ENCODE measurements at places on chromosomes 12 and 14.

- peak; percentile 54 for DNase-seq
- H3K27ac ChIP-seq, result no peak overlapping the region
- H3K27me3 ChIP-seq, result peaks cover under 1% of the 10 kb centered on the region
- no peaks in the 10 kb centered on the region for H3K4me1 ChIP-seq
These were observed 16.7 kb upstream of the CD163L1 start for GRCh38 chr12:7460375-7461259.

DNA sequence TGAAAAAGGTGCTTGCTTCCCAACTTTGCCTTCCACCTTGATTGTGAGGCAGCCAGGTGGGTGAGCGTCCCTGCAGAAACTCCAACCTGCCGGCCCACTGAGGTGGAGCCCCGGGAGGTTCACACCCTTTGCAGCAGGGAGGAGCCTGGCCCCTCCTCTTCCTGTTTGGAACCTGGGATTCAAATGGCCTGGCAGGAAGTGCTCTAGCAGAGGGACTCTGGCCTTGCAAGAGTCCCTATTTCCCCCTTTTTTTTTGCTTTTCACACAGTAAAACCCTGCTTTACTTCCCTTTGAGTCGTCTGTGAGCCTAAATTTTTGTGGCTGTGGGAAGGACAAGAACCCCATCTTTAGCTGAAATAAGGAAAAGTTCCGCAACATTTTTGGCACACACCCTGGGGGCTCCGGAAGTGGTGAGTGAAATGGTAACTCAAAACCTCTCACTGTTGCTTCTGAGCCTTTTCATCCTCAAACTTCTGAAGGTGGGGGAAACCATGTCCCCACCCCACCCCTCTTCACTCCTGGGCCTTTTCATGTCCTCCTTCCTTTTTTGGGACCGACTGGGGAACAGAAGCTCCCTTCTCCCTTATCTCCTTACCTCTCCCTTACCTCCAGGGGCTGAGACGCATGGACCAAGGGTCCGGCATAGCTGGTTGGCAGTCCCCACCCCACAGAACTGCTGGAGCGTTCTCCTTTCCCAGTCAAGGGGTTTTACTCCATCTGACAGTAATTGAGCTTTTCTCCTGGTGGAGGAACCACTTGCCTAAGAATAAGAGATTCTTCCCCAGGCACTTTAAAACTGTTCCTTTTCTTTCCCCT, 102.0 kb downstream of the KCNMB4 start:
- no peak for DNase-seq
- peaks cover 7% of the 10 kb centered on the region for H3K36me3 ChIP-seq
- H3K27ac ChIP-seq, result no peak overlapping the region
- no peaks in the 10 kb centered on the region for H3K4me1 ChIP-seq
- no peaks in the 10 kb centered on the region for H3K27me3 ChIP-seq
- H3K4me3 ChIP-seq, result no peak overlapping the region

DNA sequence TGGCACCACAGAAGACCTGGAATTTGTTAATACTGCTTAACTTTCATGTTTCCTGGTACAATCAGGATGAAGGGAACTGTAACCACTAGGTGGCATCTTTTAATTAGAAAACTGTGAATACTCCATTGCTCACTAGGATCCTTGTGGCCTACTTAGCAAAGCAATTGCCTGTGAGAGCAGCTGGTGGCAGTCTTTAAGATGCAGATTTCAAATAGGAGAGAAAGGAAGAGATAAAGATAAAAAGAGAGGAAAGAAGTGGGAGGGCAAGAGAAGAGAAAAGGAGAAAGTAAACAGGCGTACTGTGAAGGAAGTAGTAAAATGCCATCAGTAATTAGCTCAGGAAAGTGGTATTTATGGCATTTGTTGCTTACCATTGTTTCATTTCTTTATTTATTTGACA, 114.5 kb downstream of the RAD51B start:
- H3K4me1 ChIP-seq, result peaks cover 10% of the 10 kb centered on the region
- peaks cover 2% of the 10 kb centered on the region for H3K36me3 ChIP-seq
- H3K27ac ChIP-seq, result peak overlapping the region; percentile 1
- DNase-seq, result peak; percentile 6
- H3K4me3 ChIP-seq, result no peak overlapping the region

GRCh38 chr14:69152181-69152901, 578 bp downstream of the DCAF5 start:
- H3K4me3 ChIP-seq, result peak overlapping the region; percentile 97
- H3K4me1 ChIP-seq, result peaks cover 29% of the 10 kb centered on the region
- peak; percentile 4 for DNase-seq
- H3K27me3 ChIP-seq, result no peaks in the 10 kb centered on the region

DNA sequence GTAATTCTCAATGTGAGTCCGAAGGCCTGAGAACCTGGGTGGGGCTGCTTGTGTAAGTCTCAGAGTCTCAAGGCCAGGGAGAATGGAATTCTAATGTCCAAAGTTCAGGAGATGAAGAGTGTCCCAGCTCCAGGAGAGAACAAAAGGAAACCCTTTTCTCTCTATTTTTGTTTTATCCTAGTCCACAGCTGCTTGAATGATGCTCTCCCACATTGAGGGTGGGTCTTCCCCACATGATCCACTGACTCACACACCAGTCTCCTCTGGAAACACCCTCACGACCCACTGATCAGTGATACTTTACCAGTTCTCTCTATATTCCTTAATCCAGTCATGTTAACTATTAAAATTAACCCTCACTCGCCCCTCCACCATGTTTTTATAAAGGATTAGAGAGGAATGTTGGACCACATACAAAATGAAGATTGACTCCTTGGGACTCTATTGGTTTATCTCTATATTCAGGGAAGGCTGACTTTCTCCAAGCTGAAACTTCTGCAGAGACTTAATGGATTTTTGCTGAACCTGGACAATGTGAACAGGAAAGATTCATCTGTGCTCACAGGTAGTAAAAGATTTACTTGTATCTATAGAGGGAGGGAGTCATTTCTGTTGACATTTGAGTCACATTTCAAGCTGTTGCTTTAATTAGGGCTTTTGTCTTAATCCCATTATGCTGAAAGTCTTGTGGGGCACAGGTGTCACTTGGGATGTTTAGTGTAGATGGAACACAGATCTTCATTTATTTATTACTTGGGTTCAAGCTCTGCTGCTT, 1061.0 kb upstream of the TMEM132C start:
- no peak overlapping the region for H3K4me3 ChIP-seq
- DNase-seq, result no peak
- H3K27me3 ChIP-seq, result peaks cover 12% of the 10 kb centered on the region
- no peaks in the 10 kb centered on the region for H3K4me1 ChIP-seq
- no peaks in the 10 kb centered on the region for H3K36me3 ChIP-seq

GRCh38 chr12:106897981-106898901, 57.5 kb upstream of the TMEM263 start:
- H3K27ac ChIP-seq, result peak overlapping the region; percentile 91
- no peaks in the 10 kb centered on the region for H3K36me3 ChIP-seq
- no peaks in the 10 kb centered on the region for H3K27me3 ChIP-seq

- H3K27ac ChIP-seq, result no peak overlapping the region
- no peaks in the 10 kb centered on the region for H3K27me3 ChIP-seq
- no peak for DNase-seq
- H3K4me1 ChIP-seq, result peaks cover 4% of the 10 kb centered on the region
- H3K4me3 ChIP-seq, result peak overlapping the region; percentile 49
These were observed 6.0 kb downstream of the ULK1 start for GRCh38 chr12:131900397-131900796.

DNA sequence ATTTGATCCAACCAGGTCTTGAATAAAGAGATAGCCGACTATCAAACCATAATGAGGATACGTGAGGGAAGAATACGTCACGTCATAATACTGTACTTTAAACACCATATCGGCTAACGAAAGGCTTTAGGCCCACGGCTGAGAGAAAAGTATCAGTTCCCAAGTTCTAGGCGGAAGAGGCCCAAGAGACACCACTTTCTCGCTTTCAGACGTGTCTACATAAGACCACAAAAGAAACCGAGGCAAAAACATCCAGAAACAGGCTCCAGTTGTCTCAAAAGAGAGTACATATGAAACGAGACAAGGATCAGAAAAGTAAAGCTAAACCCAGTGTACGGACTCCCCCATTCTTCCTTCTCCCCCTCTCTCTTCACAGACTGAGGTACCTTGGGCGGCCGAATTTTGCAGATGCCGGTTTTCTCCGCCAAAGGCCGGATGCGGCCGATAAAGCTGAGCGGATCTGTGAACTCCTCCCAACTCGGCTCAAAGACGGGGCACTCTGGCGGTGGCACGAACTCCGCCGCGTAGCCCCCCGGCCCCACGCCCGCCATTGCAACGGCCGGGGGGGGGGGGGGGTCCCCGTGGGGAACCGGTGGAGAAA, 479 bp downstream of the KDM5A start:
- H3K27ac ChIP-seq, result peak overlapping the region; percentile 87
- no peak for DNase-seq
- peaks cover 31% of the 10 kb centered on the region for H3K4me1 ChIP-seq
- peaks cover 8% of the 10 kb centered on the region for H3K36me3 ChIP-seq
- H3K4me3 ChIP-seq, result peak overlapping the region; percentile 94

- H3K4me3 ChIP-seq, result no peak overlapping the region
- peaks cover 3% of the 10 kb centered on the region for H3K4me1 ChIP-seq
- peaks cover 67% of the 10 kb centered on the region for H3K27me3 ChIP-seq
- H3K36me3 ChIP-seq, result no peaks in the 10 kb centered on the region
These were observed 2.5 kb upstream of the PLEKHD1 start for GRCh38 chr14:69481815-69482568.

- no peak for DNase-seq
- H3K27me3 ChIP-seq, result no peaks in the 10 kb centered on the region
- H3K4me1 ChIP-seq, result peaks cover 14% of the 10 kb centered on the region
- no peaks in the 10 kb centered on the region for H3K36me3 ChIP-seq
- no peak overlapping the region for H3K4me3 ChIP-seq
These were observed 191.3 kb upstream of the AMIGO2 start for GRCh38 chr12:47270782-47271664.

DNA sequence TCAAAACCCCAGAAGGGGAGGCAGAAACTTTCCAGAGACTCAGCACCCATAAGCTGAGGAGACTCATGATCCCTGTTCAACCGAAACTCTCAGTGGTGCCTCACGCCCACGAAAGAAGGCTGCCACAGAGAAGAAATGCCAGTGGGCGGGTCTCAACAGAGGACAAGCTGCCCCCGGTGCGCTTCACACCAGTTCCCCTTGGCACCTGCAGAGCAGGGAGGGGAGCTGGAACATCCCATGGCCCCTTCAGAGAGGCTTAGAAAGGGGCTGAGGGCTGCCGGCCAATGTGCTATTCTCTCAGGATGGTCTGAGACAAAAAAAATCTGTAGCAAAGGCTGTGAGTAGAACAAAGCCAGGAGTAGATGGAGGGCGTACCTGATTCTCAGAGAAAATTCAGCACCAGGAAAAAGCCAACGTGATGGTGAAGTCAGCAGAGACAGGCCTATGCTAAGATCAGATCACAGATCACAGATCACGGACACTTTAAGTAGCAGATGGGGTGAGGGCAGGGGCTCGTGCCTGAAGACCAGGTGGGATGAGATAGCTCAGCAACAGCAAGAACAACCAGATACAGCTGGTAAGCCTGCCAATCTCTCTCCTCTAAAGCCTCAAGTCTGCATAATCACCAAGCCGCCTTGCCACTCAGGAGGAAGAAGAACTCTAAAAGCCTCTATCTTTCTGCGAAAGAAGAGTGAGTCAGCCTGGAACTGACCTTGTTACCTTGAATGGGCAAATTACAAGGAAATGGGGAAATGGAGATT, 206.4 kb upstream of the GRIP1 start:
- no peaks in the 10 kb centered on the region for H3K36me3 ChIP-seq
- no peaks in the 10 kb centered on the region for H3K27me3 ChIP-seq
- no peak for DNase-seq
- peaks cover 9% of the 10 kb centered on the region for H3K4me1 ChIP-seq

DNA sequence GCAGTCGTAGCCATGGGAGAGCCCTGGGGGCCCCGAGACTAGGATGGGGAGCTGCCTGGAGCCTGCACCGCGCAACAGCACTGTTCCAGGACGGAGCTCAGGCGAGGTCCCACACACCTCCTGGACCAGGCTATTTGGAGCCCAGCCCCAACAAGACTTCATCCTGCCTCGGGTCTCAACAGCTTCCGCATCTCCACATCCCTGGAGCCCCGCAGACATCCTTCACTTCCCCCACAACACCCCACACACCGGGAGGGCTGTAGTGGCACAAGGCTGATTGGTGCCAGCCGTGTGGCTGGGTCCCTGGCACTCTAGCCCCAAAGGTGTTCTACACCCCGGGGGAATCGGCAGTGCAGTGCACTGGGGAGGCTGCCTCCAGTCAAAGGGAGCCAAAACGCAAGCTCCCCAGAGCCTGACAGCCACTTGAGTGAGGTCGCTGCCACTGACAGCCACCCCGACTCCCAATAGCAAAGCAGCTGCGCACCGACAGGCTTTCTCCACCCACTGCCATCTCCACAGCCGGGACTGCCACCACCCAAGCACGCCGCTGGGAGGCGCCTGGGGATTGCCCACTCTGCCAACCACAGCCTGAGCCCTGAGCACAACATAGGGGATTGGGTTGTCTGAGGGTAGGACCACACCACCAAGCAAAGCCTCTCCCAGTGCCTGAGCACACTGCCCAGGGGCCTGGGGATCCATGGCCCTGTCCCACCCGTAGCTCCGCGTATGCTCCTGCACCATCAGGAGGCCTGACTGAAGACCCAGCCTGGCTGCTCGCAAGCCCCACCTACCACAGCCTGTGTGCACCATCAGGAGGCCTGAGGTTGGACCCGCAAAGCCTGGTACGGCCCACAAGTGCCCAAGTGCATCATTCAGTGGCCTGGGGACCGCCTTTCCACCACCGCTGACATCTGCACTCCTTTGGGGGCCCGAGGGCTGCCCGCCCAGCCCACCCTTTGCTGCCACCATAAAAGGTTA, 13.2 kb upstream of the KLRF1 start:
- H3K4me3 ChIP-seq, result no peak overlapping the region
- no peak overlapping the region for H3K27ac ChIP-seq
- H3K4me1 ChIP-seq, result no peaks in the 10 kb centered on the region
- DNase-seq, result peak; percentile 53
- H3K36me3 ChIP-seq, result no peaks in the 10 kb centered on the region
- peaks cover 3% of the 10 kb centered on the region for H3K27me3 ChIP-seq

DNA sequence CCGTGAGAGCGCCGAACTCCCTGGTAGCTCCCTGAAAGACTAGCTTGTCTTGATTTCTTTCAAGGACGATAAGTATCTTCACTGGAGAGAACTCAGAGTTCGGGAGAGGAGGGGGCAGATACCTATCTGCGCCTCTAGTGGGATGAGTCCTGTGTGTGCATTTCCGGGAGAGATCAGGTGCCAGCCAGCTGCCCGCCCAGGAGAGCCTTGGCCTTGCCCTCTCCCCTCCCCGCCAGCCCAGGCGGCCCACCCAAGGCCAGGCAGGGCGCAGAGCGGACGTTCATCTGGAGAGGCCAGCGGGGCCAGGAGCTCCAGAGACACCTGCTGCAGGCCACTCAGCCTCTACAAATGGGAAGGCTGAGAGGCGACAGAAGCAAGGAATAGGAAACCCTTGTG, 1.0 kb downstream of the CD9 start:
- peak overlapping the region; percentile 4 for H3K4me3 ChIP-seq
- H3K27ac ChIP-seq, result no peak overlapping the region
- H3K4me1 ChIP-seq, result peaks cover 32% of the 10 kb centered on the region
- no peaks in the 10 kb centered on the region for H3K36me3 ChIP-seq

- H3K36me3 ChIP-seq, result no peaks in the 10 kb centered on the region
- no peaks in the 10 kb centered on the region for H3K27me3 ChIP-seq
- H3K4me1 ChIP-seq, result peaks cover 20% of the 10 kb centered on the region
- no peak overlapping the region for H3K27ac ChIP-seq
These were observed 251.5 kb upstream of the FBXO33 start for GRCh38 chr14:39683691-39684260.

Data from neural crest cell (in vitro differentiated cells).